ENCODE measurements at places on chromosomes 16 and 17.

DNA sequence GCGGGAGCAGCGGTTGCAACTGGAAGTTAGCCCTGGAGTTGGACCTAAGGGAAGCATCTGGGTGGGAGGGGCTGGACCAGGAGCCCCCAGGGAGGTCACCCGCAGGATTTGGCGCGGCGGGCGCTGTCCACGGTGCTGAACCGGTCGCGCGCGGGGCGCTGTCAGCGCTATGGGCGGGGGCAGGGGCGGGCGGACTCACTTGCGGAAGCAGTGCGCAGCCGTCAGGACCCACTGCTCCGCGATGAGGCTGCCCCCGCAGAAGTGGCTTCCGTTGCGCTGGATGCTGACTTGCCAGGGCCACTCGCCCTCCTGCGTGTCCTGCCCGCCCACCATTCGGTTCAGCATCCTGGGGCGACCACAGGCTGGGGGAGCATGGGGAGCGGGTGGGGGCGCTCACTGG, 4.5 kb downstream of the PRSS27 start:
- DNase-seq: peak; percentile 98

GRCh38 chr16:78988361-78988969, 612.1 kb downstream of the MAF start:
- DNase-seq: no peak

DNA sequence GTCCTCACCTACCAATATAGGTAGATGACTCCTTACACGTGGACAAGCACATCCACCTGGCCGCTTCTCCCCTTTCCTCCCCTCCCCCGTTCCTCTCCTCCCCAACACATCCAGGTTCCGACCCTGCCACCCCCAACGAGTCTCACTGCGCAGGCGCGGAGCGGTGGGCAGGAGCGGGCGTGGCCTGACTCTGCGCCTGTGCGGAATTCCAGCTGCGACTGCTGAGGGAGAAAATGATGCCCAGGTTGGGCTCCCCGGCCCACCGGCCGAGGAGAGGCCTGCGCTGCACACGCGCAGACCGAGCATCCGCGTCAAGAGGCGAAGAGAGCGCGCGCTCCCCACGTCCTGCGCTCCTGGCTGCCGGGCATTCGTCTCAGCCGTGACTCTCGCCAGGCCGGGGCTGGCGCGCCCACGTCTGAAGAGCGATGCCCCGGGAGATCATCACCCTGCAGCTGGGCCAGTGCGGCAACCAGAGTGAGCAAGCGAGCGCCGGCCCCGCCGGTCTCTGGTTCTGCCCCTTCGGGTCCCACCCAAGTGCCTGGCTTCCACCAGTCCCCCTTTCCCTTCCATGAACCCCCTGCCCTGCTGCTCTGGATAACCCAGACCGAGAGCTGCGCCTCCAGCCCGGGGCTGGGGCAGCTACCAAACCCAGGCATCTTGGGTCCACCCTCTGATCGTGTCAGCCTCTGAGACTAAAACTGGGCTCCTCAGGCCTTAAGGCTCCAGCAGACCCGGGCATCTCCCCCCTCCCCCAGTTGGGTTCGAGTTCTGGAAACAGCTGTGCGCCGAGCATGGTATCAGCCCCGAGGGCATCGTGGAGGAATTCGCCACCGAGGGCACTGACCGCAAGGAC, at the start of gene TUBG2:
Gene TUBG2 (plus strand): TSS at position 206 of the 853 bp plus-strand sequence. CDS start 220 bp downstream, at position 426.
- peak; percentile 99 for DNase-seq

DNA sequence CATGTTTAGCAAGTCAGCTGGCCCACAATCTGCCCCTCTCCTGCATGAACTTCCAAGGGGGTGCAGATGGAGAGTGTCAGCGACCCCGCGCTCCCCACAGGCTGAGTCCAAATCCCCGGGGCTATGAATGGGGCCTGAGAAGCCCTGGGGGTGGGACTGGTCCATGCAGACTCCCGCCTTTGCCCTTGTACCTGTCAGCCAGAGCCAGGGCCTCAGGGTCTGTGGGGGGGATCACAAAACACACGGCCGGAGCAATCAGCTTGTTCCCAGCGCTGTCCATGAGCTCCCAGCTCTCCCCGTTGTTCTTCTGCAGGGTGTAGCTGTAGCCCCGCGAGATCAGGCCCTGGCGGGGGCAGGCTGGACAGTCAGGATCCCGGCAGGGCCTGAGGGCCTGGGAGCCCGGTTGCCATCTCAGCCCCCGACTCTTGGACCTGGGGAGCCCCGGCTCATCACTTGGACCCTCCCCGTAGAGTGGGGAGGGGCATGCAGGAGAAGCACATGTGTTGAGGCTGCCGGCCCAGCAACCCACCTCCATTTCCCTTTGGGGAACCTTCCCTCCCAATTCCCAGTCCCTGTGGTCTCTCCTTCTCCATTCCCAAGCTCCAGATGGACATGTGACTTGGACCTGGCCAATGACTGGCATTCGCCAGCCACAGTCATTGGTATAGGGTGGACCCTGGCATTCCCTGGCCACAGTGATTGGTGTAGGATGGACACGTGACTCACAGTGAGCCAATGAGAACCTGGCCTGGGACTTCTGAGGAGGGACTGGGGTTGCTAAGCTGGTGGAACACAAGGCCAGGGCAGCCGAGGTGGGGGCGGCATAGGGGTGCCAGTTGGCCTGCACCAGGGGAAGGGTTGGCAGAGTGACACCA, 42.4 kb downstream of the PPL start:
- peak; percentile 88 for DNase-seq

DNA sequence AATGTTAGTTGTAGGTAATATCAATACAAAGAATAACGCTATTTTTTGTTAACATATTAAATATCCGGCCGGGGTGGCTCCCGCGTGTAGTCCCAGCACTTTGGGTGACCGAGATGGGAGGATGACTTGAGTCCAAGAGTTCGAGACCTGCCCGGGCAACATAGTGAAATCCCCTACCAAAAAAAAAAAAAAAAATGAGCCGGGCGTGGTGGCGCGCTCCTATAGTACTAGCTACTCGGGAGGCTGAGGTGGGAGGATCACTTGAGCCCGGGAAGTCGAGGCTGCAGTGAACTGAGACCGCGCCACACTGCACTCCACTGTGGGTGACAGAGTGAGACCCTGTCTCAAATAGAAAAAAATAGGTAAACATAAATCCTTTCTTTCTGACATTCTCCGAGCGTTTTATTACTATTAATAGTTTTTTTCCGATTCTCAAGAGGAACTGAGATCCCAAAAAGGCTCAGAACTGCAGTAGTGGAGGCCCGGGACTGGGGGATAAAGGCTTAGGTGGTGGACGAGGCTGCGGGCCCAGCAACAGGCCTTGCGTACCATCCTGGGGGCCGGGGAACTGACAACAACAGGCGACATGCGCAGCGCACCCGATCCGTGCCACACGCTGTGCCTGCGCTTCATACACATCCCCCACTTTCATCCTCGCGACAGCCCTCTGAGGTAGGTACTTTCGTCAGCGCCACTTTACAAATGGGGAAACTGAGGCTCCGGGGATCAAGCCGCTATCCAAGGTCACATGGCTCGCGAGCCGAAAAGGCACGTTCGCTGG, 919 bp downstream of the N4BP1 start:
- DNase-seq: peak; percentile 87

DNA sequence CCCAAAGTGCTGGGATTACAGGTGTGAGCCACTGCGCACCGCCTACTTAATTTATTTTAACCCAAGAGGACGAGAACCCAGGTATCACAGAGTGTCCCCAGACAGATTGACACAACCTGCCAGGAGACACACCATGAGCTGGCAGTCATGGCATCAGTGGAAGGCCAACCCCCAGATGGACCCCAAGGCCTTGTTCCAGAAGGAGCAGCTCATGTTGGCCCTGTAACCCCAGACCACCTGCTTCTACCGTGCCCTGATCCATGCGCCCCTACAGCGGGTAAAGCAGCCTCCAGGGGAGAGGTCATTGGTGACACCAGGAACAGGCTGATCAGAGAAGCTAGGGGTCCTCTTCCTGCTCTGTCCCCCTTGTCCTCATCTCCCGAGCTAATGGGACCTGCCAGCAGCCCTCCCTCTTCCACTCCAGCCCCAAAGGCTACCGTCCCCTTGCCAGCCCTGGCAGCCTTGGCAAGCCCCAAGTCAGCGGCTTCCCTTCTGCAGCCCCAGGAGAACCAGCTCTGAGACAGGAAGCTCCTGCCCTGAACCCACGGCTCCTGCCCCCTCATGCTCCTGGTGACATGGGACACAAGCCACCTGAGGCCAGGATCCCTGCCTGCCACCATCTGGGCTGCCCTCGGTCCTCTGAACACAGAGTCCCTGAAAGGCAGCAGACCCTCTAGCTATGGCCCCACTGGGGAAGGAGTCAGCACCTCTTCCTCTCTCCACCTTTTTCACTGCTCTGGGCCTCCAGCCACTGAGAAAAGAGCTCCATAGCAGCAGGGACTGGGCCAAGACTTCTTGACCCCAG, 6.3 kb downstream of the SULT1A1 start:
- DNase-seq: peak; percentile 76

DNA sequence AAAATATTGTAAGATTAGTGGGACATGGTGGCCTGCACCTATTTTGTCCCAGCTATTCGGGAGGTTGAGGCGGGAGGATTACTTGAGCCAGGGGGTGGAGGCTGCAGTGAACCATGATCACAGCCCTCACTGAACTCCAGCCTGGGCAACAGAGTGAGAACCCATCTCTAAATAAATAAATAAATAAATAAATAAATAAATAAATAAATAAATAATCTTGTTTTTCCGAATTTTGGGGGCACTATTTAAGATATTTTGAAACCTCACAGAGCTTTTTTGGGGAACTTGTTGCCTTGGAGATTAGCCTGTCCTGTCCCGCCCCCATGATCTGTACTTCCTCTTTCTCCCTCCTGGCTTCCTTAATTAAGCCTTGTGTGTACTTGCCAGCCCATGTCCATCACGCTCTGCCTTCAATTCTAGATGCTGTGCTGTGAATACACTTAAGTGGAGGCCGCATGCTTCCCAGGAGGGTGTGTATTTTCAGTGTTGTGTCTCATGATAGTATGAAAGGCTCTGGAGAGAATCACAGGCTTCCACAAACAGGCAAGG, 4.4 kb downstream of the LGALS9 start:
- no peak for DNase-seq

DNA sequence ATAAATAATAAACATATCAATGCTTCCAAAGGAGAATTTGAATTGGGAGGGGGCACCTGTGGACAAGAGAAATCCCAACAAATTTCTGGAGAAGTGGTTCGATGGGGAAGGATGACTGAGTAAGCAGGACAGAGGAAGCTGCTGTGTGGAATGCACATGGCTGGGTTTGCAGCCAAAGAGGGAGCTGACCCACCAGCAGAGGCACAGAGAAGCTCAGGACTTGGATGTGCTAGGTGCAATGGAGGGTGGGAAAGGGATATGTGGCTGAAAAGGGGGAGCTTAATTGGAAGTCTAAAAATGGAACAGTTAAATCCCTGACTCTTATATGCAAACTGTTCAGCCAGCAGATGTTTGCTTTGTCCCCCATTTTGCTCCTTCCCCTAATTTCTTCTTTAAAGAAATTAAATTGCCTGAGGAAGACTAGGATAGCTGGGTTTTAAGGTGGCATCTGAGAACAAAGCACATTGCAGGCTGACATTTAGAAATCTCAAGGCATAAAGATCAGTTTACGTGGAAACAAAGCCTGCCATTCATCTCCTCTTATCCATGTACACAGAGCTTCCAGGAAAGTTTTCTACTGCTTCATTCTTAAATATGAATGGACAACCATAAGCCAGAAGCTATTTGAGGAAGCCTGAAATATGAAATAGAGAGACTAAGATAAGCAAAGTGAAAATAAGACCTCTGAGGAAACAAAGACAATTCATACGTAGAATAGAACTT, 23.0 kb upstream of the TNS4 start:
- no peak for DNase-seq

GRCh38 chr16:17607609-17608008, 136.8 kb upstream of the XYLT1 start:
- DNase-seq: no peak

- no peak for DNase-seq
These were observed 19.5 kb upstream of the GAS7 start for GRCh38 chr17:10217916-10218315.

Data from osteoblast (primary cell).